Kidney epithelial cell (primary cell): ENCODE measurements at places on chromosomes 5 and 9. TPM values are rescaled to one million over a fixed set of nuclear protein-coding genes. Genes with fewer than 3 reads are reported as not detected.

Gene TMOD1
- total RNA-seq: 0.08 and 0.14 TPM in 2 replicates

Gene MYOZ3
- 1.5 and 4.6 TPM in 2 replicates for total RNA-seq

Gene BARHL1
- not detected in 2 replicates for total RNA-seq

DNA sequence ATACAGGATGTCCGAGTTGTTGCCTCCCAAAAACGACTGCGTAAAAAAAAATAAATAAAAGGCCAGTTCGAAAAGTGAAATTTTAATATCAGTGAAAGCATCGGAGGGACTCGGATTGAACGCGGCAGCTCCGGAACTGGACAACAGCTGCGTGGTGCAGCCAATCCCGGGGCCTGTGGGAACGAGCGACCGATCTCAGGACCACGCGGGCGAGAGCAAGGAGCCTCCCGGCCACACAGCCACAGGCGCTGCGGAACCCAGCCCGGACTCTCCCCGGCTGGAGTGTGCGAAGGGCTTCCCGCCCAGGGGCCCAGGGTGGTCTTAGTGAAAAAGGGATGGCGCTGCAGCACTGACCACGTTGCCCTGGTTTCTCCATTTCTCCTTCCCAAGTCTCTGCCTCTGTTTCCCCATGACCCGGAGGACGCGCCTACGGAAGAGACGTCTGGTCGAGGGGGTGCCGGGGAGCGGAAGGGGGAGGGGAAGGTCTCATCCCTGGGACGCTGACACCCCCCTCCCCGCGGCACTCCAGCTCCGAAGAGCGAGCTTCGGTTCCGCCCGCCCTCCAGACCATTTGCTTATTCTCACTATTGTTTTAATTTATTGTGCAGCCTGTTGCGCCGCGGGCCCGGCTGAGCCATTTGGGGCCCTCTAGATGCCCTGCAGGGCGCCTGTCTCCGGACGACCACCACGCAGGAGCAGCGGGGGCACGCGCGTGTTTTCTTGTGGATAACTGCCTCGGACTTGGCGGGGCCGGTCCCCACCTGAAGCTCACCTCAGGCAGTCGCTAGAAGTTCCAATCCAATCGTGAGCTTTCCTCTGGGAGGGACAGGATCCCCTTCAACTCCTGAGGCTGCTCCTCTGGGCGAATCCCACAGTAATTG lies 303.0 kb downstream of the PARP8 start:
- DNase-seq: no peak

Gene C9orf153
- total RNA-seq: not detected in 2 replicates

Gene CACNA1B
- 0.75 and 0.84 TPM in 2 replicates for total RNA-seq
